SJCRH30 (cell line): ENCODE measurements at places on chromosomes 16 and 17. TPM values are rescaled to one million over a fixed set of nuclear protein-coding genes. Genes with fewer than 3 reads are reported as not detected.

The KRTAP2-3 gene
- not detected in 2 replicates for total RNA-seq

The CTRB1 gene
- total RNA-seq = not detected in 2 replicates

The E2F4 gene
- total RNA-seq = 134 and 141 TPM in 2 replicates

The TEKT5 gene
- 0.12 TPM in 1 of 2 replicates, not detected in the other for total RNA-seq

The MEFV gene
- not detected in 2 replicates for total RNA-seq

- DNase-seq = no peak
Observed at GRCh38 chr17:71114911-71115668, 945.8 kb downstream of the KCNJ2 start.

GRCh38 chr17:81385320-81386111 is 9.7 kb upstream of the BAHCC1 start:
- peak; percentile 100 for DNase-seq

DNA sequence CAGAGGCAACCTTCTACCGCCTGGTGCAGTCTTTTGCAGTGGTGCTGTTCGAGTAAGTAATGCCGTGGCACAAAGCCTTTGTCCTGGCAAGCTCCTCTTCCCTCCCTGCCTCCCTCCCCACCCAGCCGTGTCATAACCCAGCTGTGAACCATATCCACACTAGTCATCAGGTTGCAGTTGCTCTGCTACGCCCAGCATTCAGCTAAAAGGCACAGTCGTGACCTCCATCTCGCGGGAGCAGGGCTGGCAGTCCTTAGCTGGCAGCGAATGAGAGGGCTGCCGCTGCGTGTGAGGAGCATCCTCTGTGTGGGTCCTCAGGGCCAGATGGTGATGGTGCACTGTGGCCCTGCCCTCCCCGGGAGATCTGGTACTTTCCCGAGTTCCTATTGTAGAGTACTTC is 39.3 kb downstream of the CIBAR2 start:
- no peak for DNase-seq

GRCh38 chr16:77758046-77758445 is 30.3 kb upstream of the VAT1L start:
- DNase-seq = no peak

DNA sequence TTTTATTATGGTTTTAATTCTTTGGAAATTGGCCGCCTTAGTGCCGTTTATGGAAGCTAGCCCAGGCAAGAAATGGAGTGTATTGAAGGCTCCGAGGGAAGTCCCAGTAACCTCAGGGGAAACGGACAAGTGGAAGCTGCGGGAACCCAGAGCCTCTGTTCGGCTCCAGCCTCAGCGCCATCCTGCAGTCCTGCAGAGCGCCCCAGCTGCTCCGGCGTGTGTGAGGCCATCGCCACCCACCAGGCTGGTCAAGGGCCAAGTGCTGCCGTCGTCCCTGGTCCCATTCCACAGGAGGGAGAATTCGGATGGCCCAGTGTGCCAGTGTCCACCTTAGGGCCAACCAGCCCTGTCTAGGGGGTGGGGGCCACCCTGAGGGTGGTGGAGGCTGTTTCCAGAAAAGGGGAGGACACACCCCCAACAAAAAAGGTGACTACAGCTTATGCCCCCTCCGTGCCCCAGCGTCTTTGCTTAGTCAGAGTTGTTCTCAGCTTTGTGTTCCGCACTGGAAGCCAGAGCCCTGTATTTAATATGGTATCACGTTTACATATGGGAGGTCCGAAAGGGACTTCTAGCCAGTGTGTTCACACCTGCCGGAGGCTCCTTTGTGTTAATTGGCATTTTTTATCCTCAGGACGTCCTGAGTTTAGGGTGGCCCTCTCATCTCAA is 13.0 kb downstream of the MGRN1 start:
- DNase-seq = no peak

DNA sequence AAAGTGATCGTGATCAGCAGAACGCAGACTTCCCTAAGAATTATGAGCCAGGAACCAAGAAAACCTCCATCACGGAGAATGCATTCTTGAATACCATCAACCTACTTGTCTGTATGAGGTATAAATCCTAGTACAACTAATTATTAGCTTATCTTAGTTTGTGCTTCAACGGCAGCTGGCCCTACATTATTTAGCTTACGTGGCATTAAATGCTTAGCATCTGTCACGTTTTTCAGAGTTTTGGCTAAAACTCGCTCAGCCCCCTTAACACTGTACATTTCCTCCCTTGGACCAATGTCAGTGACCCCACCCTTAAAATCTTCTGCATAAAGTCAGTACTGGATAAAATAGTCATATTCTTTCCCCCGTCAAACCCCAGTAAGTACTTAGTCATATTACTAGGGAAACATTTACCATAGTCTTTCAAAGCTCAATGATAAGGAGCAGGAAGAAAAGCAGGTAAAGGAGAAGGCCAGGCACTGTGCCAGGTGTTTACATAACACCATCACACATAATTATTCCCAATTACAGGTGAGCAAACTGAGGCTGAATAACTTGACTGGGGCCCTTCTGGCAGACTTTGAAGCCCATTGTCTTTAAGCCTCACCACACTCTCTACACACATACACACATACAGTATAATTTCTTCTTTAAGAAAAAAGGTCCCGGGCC is 16.6 kb upstream of the TXNDC11 start:
- no peak for DNase-seq

- DNase-seq = no peak
Observed at GRCh38 chr17:45920083-45920482, 25.7 kb downstream of the MAPT start.

DNA sequence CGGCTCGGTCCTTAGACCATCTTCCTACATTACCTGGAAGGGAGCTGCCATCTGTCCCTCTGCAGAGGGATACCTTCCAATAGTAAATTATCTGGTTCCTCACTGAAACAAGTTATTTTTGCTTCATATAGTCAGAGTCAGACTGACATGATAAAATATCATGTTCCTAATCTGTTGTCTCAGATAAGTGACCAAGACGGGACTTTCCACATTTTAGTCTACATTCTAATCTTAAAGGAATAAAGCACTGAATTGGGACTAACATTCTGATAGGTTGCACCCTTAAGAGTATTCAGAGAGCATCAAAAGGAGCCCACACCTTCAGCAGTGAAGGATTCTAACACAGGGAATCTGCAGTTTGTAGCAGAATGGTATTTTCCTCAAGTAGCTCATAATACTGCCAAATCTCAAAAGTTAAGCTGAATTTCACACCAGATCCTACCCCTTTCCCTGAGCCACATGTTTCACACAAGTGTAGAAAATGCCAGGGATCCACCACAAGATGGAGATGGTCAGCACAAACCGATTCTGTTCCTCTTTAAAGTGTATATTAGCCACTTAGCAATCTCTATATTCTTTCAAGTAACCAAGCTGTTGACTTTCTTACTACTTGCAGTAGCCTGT is 13.4 kb downstream of the GINS2 start:
- no peak for DNase-seq

GRCh38 chr16:68833251-68833650 is 10.1 kb upstream of the TANGO6 start:
- DNase-seq = no peak

DNA sequence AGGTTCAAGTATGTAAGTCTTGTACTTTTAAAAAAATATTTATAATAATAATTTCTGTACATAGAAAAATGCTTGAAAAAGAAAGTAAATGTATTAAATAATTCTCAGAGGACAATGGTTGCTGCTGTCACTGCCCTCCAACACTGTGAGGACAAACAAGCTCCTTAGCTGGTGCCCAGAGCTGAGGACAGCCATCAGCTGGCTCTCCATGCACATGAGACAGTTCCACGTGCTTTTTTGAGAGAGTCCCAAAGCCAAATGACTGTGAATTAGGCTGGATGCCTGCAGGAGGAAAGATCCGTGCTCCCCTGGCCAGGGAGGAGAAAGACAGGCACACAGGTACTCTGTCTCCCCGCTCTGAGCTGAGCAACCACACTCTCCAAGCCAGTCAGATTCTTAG is 115.5 kb upstream of the IRX5 start:
- DNase-seq = no peak

GRCh38 chr16:20931066-20931600 is 30.6 kb downstream of the LYRM1 start:
- no peak for DNase-seq

- DNase-seq = no peak
Observed at GRCh38 chr17:70024253-70024652, 50.8 kb upstream of the KCNJ16 start.

- DNase-seq = no peak
Observed at GRCh38 chr17:80603396-80603795, 58.8 kb downstream of the RPTOR start.

DNA sequence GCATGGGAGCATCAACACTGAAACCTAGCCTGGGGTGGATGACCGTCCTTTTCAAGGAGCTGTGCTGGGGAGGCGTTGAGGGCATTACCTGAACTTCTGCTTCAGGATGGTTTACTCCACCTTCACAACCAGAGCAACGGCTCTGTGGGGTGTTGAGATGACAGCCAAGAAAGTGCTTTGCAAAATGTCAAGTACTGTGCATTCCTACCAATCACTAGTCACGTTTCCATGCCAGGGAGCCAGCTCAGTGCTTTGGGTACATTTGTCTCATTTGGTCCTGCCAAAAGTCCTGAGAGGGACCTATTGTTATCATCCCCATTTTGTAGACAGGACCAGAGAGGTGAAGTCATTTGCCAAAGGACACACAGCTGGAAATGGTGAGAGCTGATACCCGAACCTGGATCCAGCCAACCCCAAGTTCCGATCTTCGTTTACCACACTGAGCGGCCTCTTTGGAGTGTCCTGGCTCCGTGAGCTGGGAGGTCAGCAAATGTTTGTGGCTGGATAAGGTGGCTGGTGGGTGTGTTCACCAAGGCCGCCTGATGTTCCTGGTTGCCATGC is 61.6 kb downstream of the IRF8 start:
- DNase-seq = no peak

DNA sequence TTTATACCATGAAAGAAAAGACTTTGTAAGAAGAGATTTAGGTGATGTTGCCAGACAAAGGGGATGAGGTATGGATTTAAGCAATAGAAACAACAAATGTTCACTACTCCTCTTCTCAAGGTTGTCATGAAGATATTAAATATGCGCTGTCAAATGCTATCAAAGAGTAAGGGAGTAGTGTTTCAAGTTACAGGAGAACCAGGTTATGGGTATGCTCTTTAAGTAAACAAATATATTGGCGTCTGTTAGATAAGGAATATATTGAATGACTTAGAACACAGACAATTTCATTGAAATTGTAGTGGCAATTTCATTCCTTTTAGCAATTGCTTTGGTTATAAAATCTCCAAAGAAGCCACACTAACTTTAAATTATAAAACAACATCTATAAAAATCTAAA is 229.0 kb downstream of the FTO start:
- DNase-seq = no peak

DNA sequence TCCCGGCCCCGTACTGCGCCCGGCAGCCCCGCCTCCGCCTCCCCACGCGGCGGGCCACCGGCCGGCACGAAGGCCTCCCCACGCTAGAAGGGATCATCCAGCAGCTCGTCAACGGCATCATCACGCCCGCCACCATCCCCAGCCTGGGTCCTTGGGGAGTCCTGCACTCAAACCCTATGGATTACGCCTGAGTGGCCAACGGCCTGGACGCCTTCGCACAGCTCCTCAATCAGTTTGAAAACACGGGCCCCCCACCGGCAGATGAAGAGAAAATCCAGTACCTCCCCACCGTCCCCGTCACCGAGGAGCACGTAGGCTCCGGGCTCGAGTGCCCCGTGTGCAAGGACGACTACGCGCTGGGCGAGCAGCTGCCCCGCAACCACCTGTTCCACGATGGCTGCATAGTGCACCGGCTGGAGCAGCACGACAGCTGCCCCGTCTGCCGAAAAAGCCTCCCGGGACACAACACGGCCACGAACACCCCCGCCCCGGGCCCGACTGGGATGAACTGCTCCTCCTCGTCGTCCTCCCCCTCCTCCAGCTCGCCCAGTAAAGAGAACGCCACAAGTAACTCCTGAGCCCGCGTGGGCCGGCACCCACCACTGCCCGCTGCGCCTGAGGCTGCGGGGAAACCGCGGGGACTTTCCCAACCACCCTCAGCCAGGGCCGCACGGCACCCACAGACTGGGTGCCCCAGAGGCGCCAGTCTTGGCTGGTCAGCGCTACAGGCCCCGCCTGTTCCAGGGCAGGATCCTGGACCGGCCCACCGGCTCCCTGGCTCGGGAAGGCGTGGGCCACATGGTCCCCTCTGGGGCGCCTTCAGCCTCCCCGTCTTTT is 39.0 kb upstream of the AKAP1 start:
- DNase-seq = peak; percentile 86

DNA sequence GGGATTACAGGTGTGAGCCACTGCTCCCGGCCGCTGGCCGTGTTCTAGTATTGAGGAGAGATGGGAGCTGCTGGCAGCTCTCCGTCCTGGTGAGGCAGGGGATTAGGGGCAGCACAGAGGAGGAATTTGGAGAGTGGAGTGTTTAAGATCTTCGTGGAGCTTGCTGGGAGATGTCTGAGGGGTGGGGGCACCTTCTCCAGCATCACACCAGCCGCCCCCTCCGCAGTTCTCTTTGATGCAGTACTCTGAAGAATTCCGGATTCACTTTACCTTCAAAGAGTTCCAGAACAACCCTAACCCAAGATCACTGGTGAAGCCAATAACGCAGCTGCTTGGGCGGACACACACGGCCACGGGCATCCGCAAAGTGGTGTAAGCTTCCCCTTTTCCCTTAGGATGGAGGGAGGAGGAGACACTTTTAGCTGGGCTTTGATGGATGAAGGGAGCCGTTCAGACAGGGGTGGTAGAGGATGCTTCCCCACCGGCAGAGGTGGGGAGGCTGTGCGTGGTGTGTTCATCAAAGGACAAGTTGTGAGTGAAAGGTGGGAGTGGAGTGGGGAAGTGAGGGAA is 11.9 kb downstream of the ITGAM start:
- DNase-seq = no peak

GRCh38 chr17:52096056-52096455 is 62.5 kb downstream of the CA10 start:
- no peak for DNase-seq

DNA sequence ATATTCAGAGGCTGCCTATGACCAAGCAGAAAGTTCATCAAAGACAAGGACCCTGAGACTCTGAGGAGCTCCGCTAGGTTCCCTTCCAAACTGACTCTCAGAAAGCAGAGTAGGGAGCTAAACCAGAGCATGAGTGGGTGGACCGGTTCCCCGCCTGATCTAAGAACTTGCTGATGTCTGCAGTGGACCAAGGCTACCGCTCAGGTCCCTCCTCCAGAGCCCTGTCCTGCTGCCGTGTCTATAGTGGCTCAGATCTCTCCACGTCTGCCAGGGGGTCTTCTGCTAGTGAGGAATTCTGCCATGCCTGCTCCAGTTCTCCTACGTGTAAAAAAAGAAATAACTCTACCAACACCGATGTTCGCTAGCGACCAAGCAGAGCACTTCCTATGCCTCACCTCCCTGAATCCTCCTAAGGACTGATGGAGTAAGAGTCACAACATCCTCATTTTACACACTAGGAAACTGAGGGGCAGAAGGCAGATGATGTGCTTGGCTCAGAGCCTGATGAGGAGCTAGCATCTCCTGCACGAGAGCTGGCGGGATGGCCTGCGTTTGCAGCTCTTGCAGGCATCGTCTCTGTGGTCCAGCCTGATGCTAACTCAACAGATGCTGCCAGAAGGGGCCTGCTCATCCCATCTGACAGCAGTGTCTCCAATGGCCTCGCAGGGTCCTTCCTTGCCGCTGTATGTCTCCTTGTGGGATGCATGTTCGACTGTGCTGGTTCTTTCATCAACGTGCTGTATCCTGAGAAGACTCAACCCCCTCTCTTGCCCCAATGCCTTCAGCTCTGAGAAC is 265.5 kb downstream of the C16orf95 start:
- DNase-seq = no peak
